Stimulated activated CD4-positive, alpha-beta T cell treated with anti-CD3 and anti-CD28 coated beads, Interleukin-15, amount 100 ng/mL, for 48 hours (primary cell): ENCODE measurements at places on chromosomes 3 and 15.

DNA sequence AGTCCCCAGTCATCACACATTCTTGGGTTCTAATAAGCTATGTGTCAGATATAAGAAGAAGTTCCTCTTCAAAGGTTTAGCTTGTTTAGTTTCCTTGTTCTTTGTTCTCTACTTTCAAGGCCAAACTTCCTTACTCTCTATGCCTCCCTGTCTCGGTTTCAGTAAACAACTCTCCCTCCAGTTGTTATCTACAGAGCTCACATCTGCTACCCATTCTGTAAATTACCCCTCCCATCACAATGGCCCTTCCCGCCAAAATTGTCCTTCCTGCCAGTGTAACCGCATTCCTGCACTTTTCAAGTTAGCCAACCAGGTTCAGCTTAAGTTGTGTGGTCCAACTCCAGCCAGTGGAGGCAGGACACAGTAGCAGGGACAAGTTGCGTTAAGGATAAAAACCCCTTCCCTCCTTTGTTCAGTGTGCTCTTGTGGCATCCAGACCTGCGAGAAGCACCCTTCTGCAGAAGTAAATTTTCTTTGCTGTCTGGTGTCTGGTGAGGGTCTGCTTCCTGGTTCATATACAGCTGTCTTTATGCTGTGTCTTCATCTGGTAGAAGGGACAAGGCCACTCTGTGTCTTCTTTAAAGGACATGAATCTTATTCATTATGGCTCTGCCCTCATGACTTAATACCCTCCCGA is 342.1 kb upstream of the GRM7 start:
- DNase-seq, result no peak

GRCh38 chr3:174620138-174620537 is 239.0 kb upstream of the NAALADL2 start:
- DNase-seq, result no peak

GRCh38 chr15:80289528-80290495 is 37.8 kb upstream of the CTXND1 start:
- no peak for DNase-seq

DNA sequence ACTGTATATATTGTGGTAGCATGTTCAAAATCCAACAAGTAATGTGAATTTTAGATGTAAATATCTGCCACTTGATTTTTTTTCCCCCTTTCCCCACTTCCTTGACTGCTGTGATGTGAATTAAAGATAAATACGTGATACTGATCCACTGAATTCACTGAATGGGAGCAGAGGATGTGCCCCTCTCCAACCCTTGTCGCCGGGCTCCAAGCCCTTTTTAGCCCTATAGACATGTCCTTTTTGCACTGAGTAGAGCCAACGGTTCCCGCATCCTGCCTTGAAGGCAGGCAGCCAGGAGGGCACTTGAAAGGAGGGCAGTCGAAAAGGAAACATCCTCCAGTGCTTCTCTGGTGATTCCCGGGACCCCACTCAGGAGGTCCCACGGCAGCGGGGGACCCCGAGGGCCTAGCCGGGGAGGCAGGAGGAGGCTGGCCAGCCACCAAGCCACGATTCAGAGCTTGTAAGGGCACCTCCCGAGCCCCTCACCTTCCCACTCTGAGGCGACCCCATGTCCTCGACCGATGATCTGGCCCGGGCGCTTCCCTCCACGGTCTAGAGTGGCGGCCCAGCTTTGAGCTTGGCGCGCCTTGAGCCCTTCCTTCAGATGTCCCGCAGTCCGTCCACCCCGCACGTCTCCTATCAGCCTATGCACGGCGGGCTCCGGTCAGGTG is 901 bp upstream of the MANF start:
- DNase-seq, result no peak

GRCh38 chr3:101812895-101813294 is 33.9 kb downstream of the NXPE3 start:
- DNase-seq, result no peak

DNA sequence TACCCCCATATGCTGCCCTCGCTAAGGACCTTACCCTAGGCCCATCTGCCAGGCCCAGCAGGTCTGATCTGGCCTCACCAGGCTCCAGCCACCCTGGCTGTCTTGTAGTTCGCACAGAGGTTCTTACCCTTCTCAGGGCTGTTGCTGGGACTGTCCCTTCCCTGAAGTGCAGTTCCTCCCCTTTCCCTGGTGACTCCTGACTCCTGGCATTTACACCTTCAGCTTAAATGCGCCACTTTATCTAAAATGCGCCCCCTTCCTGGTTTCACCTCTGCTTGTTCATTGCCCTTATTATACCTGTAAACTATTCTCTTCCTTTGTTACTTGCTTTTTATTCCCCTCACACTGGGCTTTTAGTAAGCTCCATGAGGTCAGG is 835 bp upstream of the TTLL3 start:
- DNase-seq, result no peak

DNA sequence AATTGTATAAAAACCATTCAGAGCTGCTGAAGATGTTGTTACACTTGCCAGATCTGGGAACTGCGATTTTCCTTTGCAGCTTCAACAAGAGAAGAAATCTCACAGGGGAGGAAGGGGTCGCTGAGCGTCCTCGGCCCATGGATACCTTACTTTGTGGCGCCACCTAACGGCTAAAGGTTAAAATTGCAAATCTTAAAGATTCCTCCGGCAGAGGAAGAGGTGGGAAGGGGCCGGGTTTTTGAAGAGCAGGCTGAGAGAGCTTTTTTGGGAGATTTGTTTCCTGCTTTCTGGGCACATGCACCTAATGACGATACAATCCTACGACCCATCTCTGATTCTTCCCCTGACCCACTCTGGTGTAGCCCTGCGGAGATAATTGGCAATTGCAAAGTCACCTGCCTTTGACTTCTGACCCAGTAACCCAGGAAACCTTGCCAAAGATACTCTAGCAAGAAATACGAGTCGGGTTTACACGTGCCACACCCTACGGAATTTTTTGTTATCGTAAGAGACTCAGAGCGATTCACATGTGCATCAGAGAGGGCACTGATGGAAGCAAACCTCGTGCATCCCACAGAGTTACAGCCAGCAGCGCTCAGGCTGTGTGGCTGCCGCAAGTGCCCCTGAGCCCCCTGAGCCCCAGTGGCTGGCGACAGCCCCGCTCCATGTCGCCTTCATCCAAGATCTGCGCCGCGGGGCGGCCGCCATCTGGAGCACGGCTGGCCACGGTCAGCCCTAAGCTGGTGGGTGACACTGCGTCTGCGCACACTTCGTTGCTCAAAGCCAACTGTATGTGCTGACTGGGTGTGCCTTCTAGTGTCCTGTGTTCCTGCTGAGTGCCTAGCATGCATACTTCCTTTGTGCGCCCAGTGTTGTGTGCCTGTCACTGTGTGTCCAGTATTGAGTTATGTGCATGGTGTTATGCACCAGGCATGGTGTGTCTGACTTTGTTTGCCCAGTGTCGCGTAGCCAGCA is 55.2 kb upstream of the CHRNA7 start:
- peak; percentile 1 for DNase-seq

GRCh38 chr3:196517162-196517800 is 2.1 kb upstream of the SMCO1 start:
- no peak for DNase-seq

DNA sequence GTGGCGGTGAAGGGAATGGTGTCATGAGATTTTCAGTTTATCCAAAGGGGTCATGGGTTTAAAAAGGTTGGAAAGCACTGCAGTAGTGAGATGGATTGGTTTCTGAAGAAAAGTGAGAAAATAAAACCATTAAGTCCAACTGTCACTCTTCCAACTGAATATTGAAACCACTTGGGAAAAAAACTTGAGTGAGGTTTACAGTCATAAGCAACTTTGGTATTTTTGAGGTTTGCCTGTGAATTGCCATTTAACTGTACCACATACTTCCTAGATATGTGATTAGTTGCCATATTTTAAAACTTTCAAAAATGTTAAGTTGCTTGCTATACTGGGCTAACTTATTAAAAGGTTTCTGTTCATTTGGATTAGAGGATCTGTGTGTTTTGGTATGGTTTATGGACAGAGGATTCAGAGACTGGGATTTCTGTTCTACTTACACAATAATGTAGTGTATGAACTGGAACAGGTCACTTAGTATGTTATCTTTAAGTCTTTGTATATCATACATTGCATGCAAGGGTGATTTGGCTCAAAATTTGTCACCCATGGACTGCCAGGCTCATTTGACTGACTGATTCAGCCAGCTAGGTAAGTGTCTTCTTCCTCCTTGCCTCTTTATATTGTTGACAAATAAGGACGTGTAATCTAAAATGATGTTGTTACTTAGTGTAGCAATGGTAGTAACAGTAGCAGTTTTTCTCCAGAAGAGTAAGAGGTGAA is 201.4 kb upstream of the EOMES start:
- no peak for DNase-seq

GRCh38 chr3:65854606-65855304 is 184.0 kb downstream of the MAGI1 start:
- DNase-seq, result no peak

GRCh38 chr15:99826157-99826780 is 93.0 kb upstream of the LYSMD4 start:
- DNase-seq, result no peak

GRCh38 chr3:109387201-109387600 is 49.9 kb upstream of the DPPA4 start:
- DNase-seq, result no peak

DNA sequence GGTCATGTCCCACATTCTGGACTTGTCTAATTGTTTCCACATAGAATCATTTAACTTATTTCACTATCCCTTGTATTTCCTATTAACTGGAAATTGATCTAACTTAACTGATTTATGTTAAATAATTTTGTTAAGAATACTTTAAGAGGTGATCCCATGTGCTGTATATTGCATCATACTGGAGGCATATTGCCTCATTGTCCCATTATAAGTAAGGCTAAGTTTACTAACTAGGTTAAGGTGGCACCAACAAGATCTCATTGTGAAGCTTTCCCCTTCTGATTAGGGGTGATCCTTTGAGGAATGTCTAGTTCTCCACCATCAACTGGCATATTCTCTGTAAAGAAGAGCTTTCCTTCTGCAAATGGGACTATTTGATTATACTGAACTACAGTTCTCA is 24.4 kb downstream of the MAP1A start:
- DNase-seq, result no peak

DNA sequence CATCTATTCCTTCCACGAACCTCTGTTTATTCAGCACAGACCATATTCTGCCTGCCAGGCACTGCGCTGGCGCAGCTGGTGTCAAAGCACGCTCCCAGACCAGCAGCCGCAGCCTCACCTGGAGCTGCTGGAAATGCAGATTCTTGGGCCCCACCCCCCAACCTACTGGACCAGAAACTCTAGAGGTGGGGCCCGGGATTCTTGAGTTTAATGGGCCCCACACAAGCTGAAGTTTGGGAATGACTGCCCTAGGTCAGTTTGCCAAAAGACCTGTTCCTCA is 7.0 kb downstream of the CHST13 start:
- no peak for DNase-seq
